Gastroesophageal sphincter (tissue), 4 donors: ENCODE measurements at places on chromosomes 5 and 9.

DNA sequence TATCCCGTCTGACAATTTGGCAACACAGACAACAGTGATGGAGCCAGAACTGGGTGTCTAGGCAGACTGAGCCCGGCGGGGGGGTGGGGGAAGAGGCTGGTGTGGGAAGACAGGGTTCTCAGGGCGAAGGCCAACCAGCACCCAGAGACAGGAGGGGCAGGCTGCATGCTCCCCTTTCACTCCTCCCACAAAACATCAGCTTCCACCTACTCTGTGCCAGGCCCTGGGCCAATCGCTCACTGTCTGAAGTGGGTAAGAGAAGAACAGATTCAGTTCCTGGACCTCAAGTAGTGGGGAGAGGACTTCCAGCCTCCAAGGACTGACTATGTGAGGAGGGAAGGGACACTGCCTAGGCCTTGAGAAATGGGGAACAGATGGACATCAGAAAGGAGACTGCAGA lies 2.8 kb downstream of the SNCB start:
- H3K36me3 ChIP-seq, result no peaks in the 10 kb centered on the region
- H3K27me3 ChIP-seq, result peaks cover 98% of the 10 kb centered on the region
- no peak overlapping the region for H3K4me3 ChIP-seq

DNA sequence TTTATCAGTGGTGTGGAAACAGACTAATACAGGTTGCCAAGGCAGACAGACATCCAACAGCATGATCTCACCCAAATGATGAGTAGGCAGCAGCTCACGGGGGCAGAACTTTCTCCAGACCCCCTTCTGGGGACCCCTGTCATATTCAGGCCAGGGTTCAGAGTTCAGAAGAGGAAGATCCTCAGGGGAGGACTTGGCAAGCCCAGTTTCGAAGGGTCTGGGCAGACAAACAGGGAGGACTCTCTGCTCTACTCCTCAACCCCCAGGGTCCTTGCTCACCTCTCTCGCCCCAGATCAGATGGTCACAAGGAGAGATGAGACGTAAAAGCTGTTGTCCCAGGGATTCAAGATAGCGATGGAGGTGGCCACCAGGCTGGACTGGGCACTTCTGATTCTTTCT lies 215.1 kb upstream of the MVB12B start:
- H3K27me3 ChIP-seq, result peaks cover 19% of the 10 kb centered on the region
- H3K4me1 ChIP-seq, result no peaks in the 10 kb centered on the region
- H3K27ac ChIP-seq, result no peak overlapping the region
- no peak overlapping the region for H3K4me3 ChIP-seq

DNA sequence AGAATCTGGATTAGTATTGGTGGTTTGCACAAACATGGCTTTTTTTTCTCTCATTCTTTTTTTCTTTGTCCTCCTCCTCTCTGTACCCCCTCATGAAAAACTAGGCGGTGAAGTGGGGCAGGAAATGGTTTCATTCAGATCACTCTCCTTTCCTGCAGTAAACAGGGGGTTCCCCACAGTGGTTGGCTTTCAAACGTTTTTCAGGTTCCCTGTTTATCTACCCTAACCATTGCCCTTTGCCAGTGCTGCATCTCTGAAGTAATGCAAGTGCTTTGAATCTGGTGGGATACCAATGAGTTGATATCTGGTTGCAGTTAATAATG lies 29.8 kb downstream of the NR4A3 start:
- ATAC-seq, result no peak
- H3K4me3 ChIP-seq, result no peak overlapping the region
- no peak overlapping the region for H3K27ac ChIP-seq
- no peaks in the 10 kb centered on the region for H3K4me1 ChIP-seq
- no peaks in the 10 kb centered on the region for H3K27me3 ChIP-seq
- no peaks in the 10 kb centered on the region for H3K36me3 ChIP-seq

GRCh38 chr9:107299437-107299836 lies 16.4 kb downstream of the RAD23B start:
- H3K27me3 ChIP-seq, result no peaks in the 10 kb centered on the region
- peaks cover 16% of the 10 kb centered on the region for H3K36me3 ChIP-seq
- no peak overlapping the region for H3K27ac ChIP-seq
- H3K4me3 ChIP-seq, result no peak overlapping the region

DNA sequence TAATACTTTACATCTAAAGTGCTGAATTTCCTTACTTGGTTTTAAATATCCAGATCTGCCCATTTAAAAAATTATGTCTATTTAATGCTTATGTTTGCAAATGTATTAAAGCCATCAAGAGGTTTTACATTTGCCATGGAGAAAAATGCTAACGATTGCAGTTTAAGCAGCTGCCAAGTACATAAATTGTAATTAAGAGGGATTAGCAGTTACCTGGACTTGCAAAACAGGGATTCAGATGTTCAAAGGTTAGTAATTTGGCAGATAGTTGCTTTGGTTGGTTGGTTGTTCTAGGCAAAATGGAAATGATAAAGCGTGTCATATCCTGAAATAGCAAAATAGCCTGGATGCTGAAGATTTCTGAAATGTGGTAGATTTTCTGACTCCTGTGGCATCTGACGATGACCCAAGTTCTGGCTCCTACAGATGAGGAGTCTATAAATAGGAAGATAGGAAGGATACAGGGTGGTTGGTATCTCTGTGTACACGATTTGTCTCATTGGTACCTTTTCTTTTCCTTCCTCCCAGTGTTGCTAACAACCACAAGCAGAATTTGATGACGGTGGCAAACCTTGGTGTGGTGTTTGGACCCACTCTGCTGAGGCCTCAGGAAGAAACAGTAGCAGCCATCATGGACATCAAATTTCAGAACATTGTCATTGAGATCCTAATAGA lies 282.9 kb downstream of the NR3C1 start:
- no peak overlapping the region for H3K4me3 ChIP-seq
- H3K27ac ChIP-seq, result no peak overlapping the region
- ATAC-seq, result no peak
- H3K27me3 ChIP-seq, result no peaks in the 10 kb centered on the region

DNA sequence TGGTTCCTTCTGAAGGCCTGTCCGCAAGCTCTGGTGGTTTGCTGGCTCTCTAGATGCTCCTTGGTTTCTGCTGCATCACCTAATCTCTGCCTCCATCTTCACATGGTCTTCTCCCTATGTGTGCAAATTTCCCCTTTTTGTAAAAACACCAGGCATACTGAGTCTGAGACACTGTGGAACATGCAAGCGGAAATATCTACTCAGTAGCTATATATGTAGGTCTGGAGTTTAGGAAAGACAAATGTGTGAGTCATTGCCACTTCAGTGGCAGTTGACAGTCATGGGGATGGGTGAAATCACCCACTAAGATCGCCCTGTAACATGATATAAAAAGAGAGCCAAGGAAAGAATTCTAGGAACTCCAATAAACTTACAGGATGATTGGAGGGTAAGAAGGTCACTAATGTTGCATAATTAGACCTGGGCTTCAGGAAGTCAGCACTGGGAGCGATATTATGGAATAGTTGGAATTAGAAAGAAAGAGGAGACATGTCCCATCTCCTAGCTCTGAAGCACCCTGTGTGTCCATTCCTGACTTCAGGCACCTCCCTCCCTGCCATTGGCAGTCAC lies 22.7 kb upstream of the UBLCP1 start:
- H3K4me1 ChIP-seq, result no peaks in the 10 kb centered on the region
- H3K36me3 ChIP-seq, result no peaks in the 10 kb centered on the region
- no peak overlapping the region for H3K4me3 ChIP-seq
- peaks cover 5% of the 10 kb centered on the region for H3K27me3 ChIP-seq

DNA sequence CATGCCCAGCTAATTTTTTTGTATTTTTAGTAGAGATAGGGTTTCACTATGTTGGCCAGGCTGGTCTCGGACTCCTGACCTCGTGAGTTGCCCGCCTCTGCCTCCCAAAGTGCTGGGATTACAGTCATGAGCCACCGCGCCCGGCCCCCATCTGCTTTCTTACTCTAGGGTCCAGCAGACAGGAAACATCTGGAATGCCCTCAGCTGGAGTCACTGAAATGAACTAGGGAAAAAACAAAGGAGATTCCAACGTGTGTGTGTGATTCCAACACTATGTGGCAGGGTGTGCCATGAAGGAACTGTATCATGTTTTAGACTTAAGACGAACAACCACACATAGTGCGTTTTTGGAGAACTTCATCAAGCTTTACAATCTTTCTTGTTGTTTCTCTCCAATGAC lies 540.1 kb upstream of the DAP start:
- ATAC-seq, result no peak
- peaks cover 6% of the 10 kb centered on the region for H3K27me3 ChIP-seq
- H3K36me3 ChIP-seq, result no peaks in the 10 kb centered on the region

- no peak overlapping the region for H3K4me3 ChIP-seq
- H3K27me3 ChIP-seq, result no peaks in the 10 kb centered on the region
- ATAC-seq, result no peak
- no peaks in the 10 kb centered on the region for H3K4me1 ChIP-seq
These were observed 404.4 kb downstream of the ICE1 start for GRCh38 chr5:5826911-5827310.

DNA sequence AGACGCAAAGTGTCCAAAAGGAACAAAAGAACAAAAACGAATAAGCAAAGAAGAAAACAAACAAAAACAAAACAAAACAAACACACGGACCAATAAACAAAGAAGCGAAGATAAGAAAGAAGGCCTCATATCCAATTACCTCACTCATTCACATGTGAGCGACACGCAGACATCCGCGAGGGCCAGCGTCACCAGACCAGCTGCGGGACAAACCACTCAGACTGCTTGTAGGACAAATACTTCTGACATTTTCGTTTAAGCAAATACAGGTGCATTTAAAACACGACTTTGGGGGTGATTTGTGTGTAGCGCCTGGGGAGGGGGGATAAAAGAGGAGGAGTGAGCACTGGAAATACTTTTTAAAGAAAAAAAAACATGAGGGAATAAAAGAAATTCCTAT lies 28.3 kb upstream of the WWC1 start:
- no peak overlapping the region for H3K27ac ChIP-seq
- no peaks in the 10 kb centered on the region for H3K4me1 ChIP-seq
- H3K4me3 ChIP-seq, result no peak overlapping the region

DNA sequence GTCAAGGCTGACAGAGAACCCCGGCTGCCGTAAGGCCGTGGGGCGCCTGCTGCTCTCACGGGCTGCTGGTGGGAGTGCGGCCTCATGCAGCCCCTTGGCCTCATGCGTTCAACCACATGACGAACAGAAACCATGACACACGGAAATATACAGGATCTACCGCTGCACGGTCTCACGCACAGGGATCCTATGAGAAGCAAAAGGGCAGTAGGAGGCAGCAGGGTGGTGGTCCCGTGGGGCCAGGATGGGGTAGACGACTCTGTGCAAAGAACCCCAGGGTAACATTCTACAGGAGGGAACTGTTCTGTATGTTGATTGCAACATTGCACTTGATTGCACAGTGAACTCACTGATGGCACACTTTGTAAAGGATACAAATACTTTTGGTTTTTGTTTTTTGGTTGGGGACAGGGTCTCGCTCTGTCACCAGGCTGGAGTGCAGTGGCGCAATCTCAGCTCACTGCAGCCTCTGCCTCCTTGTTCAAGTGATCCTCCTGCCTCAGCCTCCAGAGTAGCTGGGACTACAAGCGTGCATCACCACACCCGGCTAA lies 51.6 kb downstream of the NACC2 start:
- no peak overlapping the region for H3K27ac ChIP-seq
- no peaks in the 10 kb centered on the region for H3K27me3 ChIP-seq
- no peak for ATAC-seq
- H3K4me1 ChIP-seq, result no peaks in the 10 kb centered on the region
- no peak overlapping the region for H3K4me3 ChIP-seq
- no peaks in the 10 kb centered on the region for H3K36me3 ChIP-seq

DNA sequence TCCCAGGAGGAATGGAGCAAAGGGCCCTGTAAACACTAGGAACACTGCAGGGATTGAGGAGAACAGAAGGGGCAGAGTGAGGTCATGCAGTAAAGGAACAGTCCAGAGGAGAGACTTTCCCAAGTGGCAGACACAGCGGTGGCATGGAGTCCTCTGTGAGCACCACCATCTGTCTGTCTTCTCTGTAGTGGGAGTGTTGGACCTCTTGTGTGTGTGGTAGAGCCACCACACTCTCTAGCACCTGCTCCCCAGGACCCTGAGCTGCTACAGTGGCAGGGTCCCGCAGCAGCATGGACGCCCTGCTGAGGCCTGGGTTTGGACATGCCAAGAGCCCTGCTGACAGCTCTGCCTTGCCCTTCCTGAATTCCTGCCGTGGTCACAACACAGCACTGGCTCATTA lies 75.7 kb upstream of the LARP1 start:
- H3K4me1 ChIP-seq, result no peaks in the 10 kb centered on the region
- no peak for ATAC-seq
- H3K36me3 ChIP-seq, result no peaks in the 10 kb centered on the region
- no peak overlapping the region for H3K4me3 ChIP-seq

GRCh38 chr5:2848619-2849018 lies 97.1 kb upstream of the IRX2 start:
- no peak overlapping the region for H3K4me3 ChIP-seq
- H3K36me3 ChIP-seq, result no peaks in the 10 kb centered on the region
